ENCODE measurements at places on chromosomes 7 and 10.

DNA sequence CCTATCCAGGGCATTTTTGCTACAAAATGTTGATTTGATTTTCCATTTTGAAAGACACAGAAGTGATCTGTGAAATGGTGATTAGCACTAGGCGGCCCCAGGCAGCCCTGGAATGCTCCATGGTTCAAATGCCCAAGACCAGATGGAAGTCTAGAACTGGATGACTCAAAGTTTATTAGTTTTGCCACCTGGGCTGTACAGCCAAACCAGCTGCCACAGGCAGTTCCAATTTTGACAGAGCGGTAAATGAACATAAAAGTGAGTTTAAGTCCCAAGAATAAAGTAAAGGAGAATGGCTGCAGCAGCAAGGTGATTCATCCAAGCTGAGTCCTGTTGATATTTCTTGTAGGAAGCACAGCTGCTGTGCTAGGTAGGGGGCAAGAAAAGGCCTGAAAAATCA, 180.5 kb downstream of the SUGCT start:
- DNase-seq: no peak

GRCh38 chr7:106021151-106022067, 58.3 kb downstream of the CDHR3 start:
- DNase-seq: no peak

- no peak for DNase-seq
These were observed 12.5 kb upstream of the ARPC1A start for GRCh38 chr7:99313204-99313573.

DNA sequence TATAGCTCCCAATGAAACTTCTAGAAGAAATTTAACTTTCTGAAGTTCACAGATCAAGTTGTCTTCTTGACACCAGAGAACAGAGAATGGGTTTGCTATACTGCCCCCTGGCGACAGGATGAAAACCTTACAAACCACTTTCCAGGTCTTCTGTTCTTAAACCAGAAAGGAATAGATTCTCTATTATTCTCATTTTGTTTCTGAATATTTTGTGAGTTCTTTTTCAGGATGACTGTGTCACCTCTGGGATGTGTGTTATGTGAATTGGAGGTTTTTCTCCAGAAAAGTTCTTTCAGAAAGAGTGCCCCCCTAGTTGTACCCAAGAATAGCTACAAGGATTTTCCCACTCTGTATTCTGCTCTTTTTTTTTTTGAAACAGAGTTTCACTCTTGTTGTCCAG, 6.3 kb downstream of the IFT22 start:
- DNase-seq: peak; percentile 10

- DNase-seq: no peak
These were observed 17.1 kb downstream of the GRID1 start for GRCh38 chr10:86349474-86349873.

- DNase-seq: no peak
These were observed 1060.6 kb downstream of the LRMDA start for GRCh38 chr10:76492026-76492425.

- DNase-seq: no peak
These were observed 7.5 kb downstream of the SNX13 start for GRCh38 chr7:17932770-17933169.

DNA sequence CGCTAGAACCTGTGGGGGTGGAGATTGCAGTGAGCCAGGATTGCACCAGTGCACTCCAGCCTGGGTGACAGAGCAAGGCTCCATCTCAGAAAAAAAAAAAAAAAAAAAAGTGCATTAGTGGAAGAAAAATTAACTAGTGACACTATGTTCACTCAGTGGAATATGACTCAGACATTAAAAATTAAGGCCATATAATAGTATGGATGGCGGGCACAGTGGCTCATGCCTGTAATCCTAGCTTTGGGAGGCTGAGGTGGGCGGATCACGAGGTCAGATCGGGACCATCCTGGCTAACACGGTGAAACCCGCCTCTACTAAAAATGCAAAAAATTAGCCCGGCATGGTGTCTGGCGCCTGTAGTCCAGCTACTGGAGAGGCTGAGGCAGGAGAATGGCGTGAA, 3.4 kb downstream of the PHYH start:
- no peak for DNase-seq

GRCh38 chr10:56537984-56538383, 176.9 kb upstream of the ZWINT start:
- no peak for DNase-seq

GRCh38 chr7:90825779-90826178, 229.7 kb downstream of the CDK14 start:
- DNase-seq: no peak

- no peak for DNase-seq
These were observed 26.5 kb upstream of the VSIR start for GRCh38 chr10:71799608-71800453.

DNA sequence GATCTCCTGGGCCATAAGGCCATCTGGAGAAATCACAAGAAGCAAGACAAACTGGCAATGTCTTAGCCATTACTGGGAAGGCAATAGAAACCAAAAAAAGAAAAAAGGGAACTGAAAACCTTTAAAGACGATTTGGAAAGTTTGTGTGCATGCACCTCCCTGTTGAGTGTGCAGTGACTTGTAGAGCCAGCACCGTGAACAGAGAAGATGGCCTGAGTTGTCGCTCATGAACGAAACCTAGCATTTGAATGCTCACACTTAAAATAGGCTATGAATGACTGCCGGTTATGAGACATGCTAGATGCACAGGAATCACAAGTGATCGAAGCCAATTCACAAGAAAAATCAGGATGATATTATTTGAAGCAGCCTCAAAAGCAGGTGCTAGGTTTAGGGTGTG, 151.3 kb upstream of the ADO start:
- DNase-seq: no peak

GRCh38 chr10:53909791-53910190, 891.2 kb downstream of the PCDH15 start:
- DNase-seq: no peak

GRCh38 chr7:134444198-134444960, 14.5 kb downstream of the AKR1B1 start:
- DNase-seq: no peak

DNA sequence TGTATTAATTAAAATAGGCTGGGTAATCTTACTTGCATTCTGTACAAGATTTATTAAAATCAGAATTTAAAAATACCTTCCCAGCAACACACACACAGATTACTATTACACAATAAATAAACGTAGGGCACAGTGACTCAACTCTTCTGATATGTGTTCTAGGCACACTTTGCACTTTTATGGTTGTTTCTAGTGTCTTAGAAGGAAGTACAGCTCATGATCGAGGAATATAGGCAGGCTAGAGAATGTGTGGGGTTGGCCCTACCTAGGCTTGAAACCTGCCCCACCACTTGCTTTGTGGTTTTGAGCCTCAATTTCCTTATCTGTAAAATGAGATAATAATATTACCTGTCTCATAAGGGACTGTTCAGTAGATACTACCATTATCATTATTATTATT, 30.5 kb downstream of the ARMC3 start:
- DNase-seq: no peak

DNA sequence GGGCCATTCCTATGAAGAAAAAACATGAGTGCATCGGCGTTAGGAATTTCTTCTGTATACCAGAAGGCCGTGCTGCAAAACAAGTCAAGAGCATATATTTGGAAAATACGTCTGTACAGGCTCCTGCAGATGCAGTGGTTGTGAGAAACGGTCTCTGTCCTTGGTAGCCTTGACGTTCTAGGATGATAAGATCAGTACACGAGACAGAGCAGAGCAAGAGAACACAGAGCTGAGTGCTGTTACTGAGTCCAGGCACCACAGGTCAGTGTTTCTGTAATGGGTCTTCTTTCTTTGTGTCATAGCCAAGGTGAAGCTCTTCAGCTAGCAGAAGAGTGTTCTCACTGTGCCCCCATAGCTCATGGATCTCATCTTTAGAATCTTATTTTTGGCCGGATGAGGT, 62.8 kb downstream of the WDR37 start:
- no peak for DNase-seq

DNA sequence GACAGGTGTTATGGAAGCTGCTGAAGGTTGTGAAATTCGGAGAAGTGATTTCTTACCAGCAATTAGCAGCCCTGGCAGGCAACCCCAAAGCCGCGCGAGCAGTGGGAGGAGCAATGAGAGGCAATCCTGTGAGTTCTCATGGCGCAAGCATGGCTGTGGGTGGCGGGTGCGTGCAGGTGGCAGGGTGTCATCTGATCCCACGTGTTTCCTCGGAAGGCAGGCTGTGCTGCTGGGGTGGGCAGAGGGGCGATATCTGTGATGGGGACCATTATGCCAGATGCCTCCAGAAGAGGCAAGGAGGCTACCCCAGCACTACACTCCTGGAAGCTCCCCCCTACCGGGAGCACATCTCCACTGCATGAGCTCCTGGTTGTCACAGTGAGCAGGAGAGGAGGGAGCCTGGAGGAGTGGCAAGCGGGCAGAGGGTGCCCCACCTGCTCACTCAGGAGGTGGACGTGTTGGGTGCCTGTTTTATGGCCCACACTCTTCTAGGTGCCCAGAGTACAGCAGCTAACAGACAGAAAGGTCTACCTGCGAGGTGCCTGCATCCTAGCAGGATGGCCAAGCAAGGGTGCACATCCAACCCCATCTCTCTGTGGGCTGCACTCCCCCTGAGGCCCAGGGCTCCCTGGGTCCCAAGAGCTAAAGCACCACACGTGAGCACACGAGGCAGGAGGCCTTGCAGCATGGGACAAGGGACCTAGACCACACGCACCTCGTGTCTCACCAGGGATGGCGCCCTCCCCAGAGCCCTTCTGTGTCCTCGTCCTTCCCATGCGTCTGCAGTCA, 204.7 kb downstream of the EBF3 start:
- no peak for DNase-seq

- no peak for DNase-seq
These were observed 25.8 kb downstream of the AKR1E2 start for GRCh38 chr10:4851846-4852245.

- no peak for DNase-seq
These were observed 97.7 kb upstream of the RPA3 start for GRCh38 chr7:7816084-7816483.

DNA sequence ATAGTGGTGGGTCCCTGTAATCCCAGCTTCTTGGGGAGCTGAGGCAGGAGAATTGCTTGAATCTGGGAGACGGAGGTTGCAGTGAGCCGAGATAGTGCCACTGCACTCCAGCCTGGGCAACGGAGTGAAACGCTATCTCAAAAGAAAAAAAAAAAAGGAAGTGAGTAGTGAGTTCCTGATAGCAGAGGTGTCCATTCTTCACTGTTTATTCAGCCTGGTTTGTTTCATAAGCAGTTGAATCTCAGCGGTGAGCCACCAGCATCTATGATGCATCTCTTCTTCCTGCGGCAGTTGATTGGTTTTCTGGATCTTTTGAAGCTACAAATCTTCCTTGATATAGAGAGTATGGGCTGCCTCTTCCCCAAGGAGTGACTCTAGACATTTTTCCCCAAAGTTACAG, 316.1 kb upstream of the MTPN start:
- no peak for DNase-seq

DNA sequence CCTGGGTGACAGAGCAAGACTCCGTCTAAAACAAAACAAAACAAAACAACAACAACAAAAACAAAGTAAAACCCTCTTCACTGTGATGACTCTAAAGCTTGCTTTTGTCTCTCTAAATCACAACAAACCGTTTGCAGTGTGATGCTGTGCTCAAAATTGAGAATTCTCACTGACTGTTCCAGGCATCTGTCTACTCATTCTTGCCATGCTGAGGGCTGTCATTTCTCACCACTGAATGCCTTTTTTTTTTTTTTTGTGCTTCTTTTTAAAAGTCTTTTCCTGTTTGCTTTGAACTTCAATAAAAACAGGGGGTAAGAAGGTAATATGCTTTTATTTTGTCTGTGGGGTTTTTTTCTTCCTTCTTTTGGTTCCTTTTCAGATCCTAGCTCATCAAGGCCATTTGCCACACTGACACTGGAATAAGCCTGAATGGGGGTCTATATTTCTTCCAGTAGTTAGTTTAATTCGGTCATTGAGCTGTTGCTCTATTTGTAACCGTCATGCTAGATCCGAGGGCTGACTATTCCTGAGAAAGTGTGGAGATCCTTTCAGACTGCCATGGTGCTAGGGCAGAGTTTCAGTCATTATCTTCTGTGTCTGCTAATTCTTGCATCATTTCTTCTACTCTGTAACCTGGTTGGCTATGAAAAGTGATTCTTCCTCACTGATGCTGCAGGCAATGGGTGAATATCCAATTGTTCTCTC, 10.6 kb downstream of the FAS start:
- DNase-seq: no peak

DNA sequence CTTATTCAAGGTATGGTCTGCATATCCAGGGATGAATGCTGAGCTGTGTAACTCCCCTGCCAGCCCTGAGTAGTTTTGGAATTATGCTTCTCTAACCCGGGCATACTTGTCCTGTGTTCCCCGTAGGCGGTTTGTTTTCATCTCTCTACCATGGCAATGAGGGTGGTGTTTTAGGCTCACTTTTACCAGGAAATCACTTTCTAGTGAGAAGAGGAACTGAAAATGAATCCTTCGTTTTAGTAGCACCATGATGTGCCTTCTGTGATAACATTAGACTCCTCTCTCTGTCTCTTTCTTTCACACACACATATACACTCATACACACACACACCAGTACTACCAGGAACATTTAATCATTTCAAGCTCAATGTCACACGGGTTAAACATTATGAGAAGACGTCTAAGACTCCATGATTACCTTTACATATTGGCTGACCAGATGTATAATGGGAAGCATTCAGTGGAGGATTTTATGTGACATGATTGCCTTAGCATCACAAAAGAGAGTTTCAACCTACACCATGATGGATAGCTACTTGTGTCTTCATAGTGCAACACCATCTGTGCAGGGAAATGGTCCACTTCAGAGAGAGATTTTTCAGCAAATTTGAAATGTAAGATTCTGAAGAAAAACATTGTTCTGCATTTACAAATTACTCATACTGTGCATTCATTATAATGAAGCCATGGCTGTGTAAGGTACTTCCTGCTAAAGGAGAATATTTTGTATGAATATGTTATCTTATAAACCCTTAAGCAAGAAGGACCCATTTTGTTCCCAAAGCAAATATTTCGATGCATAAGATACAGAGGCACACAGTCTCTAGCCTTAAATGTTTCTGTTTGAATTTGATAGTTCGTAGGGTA, 31.0 kb upstream of the PFKP start:
- no peak for DNase-seq

GRCh38 chr7:138879356-138879755, 81.4 kb upstream of the ATP6V0A4 start:
- no peak for DNase-seq

DNA sequence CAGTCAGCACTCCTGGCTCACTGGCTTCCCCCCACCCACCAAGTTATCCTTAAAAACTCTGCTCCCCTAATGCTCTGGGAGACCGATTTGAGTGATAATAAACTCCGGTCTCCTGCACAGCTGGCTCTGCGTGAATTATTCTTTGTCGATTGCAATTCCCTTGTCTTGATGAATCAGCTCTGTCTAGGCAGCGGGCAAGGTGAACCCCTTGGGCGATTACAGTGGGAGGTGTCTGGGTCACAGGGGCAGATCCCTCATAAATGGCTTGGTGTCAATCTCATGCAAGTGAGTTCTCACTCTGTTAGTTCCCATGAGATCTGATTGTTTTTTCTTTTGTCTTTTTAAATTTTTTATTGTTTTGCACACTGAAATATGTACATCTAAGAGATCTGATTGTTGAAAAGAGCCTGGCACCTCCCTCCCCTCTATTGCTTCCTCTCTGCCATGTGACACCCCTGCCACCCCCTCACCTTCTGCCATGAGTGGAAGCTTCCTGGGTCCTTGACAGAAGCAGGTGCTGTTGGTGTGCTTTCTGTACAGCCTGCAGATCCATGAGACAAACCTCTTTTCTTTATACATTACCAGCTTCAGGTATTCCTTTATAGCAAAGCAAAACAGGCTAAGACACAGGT, 20.5 kb downstream of the OTUD1 start:
- no peak for DNase-seq

GRCh38 chr10:12534824-12535223, 185.5 kb downstream of the CAMK1D start:
- no peak for DNase-seq

GRCh38 chr7:27912751-27913150, 172.8 kb downstream of the TAX1BP1 start:
- no peak for DNase-seq
